ENCODE measurements at places on chromosomes 1 and 21.

- DNase-seq: no peak
Observed at GRCh38 chr1:113269168-113269963, 120.9 kb upstream of the MAGI3 start.

- DNase-seq: peak; percentile 29
Observed at GRCh38 chr1:202274611-202275010, 67.1 kb downstream of the UBE2T start.

- no peak for DNase-seq
Observed at GRCh38 chr1:162324396-162324795, 52.3 kb downstream of the SPATA46 start.

GRCh38 chr1:178679237-178679636, 45.8 kb upstream of the RALGPS2 start:
- no peak for DNase-seq

DNA sequence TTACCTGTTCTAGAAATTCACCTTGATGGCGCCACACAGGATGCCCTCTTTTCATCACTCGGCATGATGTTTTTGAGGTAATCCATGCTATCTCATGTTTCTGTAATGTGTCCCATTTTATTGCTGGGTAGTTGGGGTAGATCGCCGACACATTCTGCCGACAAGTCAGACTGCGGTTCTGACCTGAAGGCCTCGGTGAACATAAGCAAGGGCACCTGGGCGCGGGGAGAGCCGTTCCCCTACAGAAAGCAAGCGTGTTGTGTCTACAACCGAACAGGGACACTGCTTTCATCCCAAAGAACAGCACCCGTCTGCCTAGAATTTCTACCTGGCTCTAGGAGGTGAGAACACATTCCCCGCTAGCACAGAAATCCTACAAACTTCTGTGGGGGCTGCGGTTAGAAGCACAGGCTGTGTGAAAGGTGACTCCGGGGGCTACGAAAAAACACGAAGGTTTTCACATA, 149.2 kb downstream of the PPIAL4G start:
- no peak for DNase-seq
